Stimulated activated CD4-positive, alpha-beta T cell treated with anti-CD3 and anti-CD28 coated beads, Interleukin-4, amount 100 ng/mL, for 4 hours (primary cell): ENCODE measurements at places on chromosomes 1 and 21.

DNA sequence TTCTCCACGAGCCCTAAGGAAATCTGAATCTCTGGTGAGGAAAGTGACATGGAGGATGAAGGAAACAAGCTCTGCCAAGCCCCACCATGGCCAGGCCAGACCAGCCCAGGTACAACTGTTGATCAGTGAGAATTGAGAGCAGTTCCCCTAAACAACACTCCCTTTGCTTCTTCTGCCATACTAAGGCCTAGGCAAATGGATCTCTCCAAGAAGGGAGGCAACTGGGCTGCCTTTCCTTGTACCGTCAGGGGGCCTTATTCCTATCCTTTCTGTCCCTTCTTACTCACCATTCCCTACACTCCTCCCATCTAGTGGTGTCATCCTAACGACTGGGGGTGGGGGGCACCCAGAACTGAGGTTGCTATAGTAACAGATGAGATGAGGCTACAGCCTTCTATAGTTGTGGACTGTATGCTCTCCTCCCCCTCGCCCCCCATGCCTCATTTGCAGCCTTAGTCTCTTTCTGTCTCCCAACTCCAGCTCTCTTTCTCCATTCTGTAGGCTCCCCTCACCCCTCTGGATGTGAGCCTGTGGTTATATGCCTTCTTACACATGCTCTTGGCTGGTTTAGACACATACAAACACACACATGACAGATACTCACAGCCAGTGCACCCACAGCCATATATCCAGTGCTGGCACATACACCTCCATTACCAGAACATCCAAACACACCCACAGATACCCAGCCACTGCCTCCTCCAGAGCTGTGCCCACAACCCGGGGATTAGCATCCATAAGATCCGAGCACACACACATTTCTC is 3.6 kb downstream of the PEA15 start:
- DNase-seq, result no peak

- no peak for DNase-seq
These were observed 37.9 kb upstream of the C1orf198 start for GRCh38 chr1:230906226-230906625.

DNA sequence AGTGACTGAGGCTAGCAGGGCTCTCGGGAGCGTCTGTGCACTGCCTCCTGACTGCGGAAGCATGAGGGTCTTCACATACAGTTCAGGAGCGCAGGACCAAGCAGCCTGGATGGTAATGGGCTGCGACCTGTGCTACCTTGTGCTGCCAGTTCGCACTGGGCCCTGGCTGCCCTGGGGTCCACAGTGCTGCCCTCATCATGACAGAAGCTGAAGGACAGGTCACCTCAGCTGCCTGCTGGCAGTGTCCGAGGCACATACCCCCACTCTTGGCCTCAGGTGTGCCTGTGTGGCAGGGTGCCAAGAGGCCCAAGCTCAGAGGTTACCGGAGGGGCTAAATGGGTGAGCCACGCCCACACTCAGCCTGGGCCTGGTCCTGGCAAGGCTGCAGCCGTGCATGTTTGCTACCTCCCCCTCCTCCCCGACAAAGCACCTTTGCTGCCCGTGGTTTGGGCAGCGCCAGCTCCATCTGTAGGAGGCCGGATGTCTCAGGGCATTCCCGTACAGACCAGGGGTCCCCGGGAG is 4.4 kb downstream of the JMJD4 start:
- DNase-seq, result no peak

GRCh38 chr1:30036229-30036547 is 687.2 kb downstream of the MATN1 start:
- DNase-seq, result no peak

DNA sequence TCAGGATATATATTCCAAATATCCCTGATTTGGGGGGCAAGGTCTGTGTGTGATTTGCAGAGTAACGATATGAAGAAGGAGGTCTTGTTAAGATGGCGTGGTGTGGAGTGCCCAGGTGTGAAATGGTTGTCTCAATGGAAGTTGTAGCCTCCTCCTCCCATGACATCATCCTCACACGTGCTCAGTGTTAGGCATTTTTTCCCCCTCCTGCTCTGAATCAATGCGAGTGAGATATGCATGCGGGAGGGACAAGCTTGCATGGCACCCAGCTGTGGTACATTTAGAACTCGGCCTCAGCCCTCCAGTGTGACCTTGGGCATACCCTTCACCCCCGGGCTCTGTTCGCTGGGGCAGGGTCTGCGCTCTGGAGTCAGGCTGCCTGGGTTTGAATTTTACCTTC is 55.6 kb downstream of the B3GALT5 start:
- DNase-seq, result no peak

- no peak for DNase-seq
These were observed 28.8 kb downstream of the TOR1AIP1 start for GRCh38 chr1:179910934-179911333.

DNA sequence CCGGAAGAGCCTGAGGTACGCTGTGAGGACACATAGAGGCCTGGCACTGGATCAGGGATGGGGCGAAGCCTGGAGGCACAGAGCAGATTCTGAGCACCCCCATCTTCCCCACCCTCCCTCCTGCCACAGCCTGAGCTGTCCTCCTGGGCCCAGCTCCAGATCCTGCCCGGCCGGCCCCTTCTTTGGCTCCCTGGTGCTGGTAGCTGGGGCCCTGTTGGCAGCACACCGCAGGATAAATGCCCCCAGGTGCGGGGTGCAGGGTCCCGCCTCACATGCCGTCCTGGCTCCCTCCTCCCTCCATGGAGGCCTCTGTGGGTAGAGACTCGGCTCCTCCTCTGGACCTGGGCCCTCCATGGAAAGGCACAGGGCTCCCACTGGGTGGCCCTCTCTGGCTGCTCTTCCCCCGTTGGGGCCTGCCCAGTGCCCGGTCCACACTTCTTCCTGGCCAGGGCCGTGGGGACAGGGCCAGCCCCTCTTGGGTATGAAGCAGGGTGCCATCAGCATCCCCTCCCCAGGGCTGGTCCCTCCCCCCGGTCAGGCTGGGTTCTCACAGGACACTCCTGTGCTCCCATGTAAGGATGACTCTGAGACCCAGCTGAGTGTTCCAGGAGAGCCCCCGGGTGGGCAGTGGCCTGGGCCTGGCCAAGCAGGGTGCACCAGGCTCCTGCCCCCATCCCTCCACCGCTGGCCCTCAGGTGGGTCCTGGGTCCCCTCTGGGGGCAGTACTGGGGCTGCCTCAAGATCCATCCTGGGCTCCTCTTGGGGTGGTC is 1.1 kb upstream of the OBSCN start:
- no peak for DNase-seq

- no peak for DNase-seq
These were observed 34.1 kb downstream of the CLCA1 start for GRCh38 chr1:86502721-86503405.

GRCh38 chr1:32770221-32770731 is 46.9 kb downstream of the YARS1 start:
- no peak for DNase-seq

DNA sequence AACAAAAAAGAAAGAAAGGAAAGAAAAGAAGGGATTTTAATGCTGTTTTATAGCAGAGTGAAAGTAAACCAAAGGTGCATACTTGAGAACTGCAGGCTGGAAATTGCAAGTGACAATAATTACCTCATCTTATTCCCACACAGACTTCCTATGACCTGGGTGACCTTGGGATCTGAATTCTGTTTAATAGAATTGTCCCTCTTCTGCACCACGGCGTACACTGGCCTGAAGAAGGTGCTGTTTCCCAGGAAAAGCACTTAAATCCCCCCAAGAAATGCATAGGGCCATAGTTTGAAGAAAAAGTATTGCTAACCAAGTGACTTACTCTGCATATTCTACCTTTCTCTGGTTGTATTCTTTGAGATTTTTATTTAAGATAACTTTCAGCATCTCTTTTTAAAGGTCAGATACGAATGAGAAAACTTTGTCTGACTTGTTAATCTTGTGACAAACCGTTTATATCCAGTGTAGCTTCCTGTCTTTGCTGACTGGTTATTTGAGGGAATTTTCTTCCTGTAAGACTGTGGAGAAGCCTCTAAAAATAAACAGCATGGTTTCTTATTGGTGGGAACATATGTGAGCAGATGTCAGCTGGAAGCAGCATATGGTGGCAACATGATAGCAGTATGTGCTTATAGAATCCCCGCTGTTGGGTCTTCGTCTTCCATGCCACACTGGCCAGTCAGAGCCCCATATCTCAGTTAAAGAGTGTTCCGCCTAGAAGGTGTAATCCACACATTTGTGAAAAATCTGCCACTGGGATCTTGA is 16.3 kb downstream of the TGFB2 start:
- DNase-seq, result no peak

- DNase-seq, result no peak
These were observed 2.3 kb upstream of the CTNNBIP1 start for GRCh38 chr1:9912264-9912936.
